ENCODE measurements at places on chromosomes 3 and 15. TPM values are rescaled to one million over a fixed set of nuclear protein-coding genes. Genes with fewer than 3 reads are reported as not detected.

DNA sequence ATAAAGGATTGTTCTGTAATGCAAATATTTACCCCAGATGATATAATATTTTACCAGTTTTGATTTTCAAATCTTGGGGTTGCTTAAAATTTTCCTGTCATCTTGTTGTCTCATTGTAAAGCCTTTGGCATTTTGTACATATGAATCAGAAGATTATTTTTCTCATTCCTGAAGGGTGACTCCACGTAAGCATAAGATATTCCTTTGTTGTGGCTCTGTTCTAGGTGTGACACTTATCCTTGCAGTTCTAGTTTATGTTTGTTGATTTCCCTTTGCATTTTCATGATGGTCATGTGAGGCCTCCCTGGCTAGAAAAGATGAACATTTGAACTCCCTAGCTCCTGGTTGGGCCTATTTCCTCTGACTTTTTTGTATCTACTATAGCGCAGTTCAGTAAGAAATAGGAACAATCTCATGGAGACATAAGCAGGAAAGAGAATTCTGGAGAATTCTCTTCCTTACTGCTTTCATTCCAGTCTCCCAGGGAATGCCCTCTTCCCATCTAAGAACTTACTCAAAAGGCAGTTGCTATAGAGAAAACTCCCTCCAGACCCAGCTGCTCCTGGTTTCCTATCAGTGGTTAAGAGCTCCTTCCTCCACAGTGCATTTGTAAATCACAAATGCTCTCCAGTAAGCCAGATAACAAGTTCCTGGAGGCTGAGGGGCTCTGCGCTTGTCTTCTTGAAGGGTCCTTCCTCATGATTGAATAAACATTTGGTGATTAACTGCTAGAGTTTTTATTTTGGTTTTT is 124.7 kb downstream of the WNT5A start:
- H3K36me3 ChIP-seq: no peaks in the 10 kb centered on the region
- no peak for DNase-seq
- H3K27me3 ChIP-seq: no peaks in the 10 kb centered on the region
- no peak overlapping the region for H3K4me3 ChIP-seq
- no peak overlapping the region for H3K27ac ChIP-seq

The MYLK gene
- 0.06 TPM for total RNA-seq

The SSUH2 gene
- not detected for total RNA-seq

The CTXN2 gene
- total RNA-seq: not detected

The HHATL gene
- total RNA-seq: not detected
